ENCODE measurements at places on chromosomes 5 and 9. TPM values are rescaled to one million over a fixed set of nuclear protein-coding genes. Genes with fewer than 3 reads are reported as not detected.

DNA sequence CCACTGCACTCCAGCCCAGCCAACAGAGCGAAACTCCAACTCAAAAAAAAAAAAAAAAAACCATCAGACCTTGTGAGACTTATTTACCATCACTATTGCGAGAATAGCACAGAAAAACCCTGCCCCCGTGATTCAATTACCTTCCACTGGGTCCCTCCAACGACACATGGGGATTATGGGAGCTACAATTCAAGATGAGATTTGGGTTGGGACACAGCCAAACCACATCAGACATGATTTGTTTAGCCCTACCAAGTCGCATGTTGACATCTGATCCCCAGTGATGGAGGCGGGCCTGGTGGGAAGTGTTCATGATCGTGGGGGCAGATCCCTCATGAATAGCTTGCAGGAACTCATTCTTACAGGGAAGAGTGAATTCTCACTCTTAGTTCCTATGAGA is 26.6 kb downstream of the MYO10 start:
- no peaks in the 10 kb centered on the region for H3K27me3 ChIP-seq
- H3K27ac ChIP-seq = no peak overlapping the region
- H3K4me3 ChIP-seq = no peak overlapping the region
- DNase-seq = no peak
- H3K4me1 ChIP-seq = no peaks in the 10 kb centered on the region

- no peak overlapping the region for H3K27ac ChIP-seq
- H3K36me3 ChIP-seq = no peaks in the 10 kb centered on the region
- DNase-seq = no peak
- peaks cover 6% of the 10 kb centered on the region for H3K27me3 ChIP-seq
- peaks cover 16% of the 10 kb centered on the region for H3K4me1 ChIP-seq
- no peak overlapping the region for H3K4me3 ChIP-seq
These were observed 2.6 kb upstream of the PLAA start for GRCh38 chr9:26949637-26950069.

DNA sequence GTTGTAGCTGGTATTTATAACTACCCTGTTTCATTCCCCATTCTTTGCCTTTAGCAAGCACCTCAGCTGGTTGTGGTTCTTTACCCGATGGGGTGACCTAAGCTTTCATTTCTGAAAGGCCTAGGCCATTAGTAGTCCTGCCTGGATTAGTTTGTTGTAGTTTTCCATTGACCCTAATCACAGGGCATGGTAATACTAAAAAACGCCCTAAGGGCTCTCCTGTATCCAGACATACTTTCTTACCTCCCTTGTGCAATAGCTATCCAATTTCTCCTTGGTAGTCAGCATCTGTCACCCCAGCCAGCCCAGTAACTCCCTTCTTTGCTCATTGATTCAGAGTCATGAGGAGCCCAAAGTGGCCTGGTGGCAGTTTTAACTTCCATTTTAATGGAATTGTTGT is 24.0 kb downstream of the TMOD1 start:
- no peak for DNase-seq
- no peaks in the 10 kb centered on the region for H3K36me3 ChIP-seq
- H3K4me3 ChIP-seq = no peak overlapping the region

Gene AJM1
- 1.3 TPM for total RNA-seq

Gene BTNL8
- not detected for total RNA-seq
